AG09319 (cell line): ENCODE measurements at places on chromosomes 5 and 9.

DNA sequence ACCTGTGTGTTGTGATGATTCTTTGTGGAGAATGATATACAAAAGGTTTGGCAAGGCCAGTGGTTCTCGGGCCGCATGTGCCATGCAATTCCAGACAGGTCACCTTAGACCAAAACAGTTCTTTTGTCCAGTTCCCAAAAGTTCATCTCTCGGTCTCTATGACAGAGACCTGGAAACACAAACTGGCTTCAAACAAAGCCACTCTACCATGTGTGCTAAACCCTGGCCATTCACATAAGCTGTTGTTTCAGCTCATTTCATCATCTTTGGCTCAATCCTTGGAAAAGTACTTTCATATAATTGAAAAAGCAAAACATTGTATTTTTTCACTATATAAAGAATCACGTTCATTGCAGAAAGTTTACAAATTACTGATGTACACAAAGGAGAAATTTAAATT is 210.5 kb upstream of the SEMA6A start:
- DNase-seq, result no peak

GRCh38 chr9:110125207-110125751 is 82.7 kb downstream of the C9orf152 start:
- DNase-seq, result no peak

- DNase-seq, result no peak
Observed at GRCh38 chr9:95005278-95006143, 279.0 kb downstream of the AOPEP start.

GRCh38 chr5:85182344-85182743 is 797.7 kb upstream of the EDIL3 start:
- no peak for DNase-seq

- no peak for DNase-seq
Observed at GRCh38 chr9:4670591-4670990, 4.3 kb upstream of the SPATA6L start.

DNA sequence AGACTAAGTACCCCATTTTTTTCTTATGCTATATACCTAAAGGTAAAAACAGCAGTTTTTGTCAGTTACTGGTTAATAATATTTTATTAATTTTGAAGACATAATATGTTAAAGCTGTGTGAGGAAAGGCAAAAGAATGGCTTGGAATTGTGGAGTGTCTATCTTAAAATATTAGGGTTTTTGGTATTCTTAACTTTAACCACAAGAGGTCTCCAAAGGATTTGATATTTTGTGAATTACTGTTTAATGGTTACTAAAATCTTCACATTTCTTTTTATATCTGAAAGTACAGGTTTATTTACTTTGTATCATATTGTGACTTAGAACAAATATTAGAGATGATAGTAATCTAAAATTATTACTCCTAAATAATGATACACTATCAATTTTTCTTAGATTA is 32.0 kb upstream of the DHFR start:
- peak; percentile 1 for DNase-seq

GRCh38 chr5:172096207-172096940 is 89.9 kb upstream of the FBXW11 start:
- DNase-seq, result no peak

DNA sequence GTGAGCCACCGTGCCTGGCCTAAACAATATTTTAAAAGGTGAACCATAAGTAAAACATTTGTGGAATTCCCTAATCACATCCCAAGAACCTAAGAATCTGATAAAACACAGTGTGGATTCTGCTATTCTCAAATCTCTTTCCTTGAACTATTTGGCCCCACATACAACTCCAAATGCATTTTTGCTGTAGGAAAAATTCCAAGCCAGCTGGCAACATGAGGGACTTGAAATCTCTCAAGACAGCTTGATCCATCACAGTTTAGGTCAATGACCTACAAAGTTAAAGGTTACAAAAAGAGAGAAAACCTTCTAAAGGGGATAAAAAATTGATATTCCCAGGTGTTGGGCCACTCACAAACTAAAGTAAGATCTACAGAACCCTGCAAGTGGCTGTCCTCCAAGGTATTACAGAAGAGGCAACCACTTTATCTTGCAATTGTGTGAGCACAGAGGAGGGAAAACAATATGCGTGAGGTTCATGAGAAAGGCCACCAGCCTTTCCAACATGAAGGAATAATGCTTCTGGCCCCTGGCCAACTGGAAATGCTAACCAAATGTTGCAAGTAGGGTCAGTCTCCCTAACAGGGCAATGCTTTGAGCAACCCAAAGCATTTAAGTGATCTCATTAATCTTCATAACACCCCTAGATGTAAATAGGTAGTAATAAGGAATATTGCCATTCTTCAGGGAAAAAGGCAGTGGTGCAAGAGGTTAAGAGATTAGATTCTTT is 221.4 kb downstream of the SEMA5A start:
- no peak for DNase-seq

DNA sequence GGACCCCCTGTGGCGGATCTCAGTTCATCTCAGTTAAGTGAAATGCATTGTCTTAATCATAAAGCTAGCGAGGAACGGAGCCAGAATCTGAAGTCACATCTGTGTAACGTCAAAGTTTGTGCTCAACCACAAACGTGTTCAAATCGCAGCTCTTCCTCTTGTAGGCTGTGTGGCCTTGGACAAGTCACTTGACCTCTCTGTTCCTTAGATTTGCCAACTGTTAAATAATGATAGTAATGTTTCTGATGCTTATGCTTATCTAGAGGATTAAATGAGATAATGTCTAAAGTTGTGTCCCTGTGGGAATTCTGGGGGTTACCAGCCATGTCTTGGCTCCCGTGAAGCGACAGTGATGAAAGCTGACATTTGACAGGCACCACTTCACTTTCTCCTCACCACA is 69.2 kb upstream of the NEURL1B start:
- no peak for DNase-seq
